ENCODE measurements at places on chromosomes 3 and 15.

- DNase-seq, result no peak
These were observed 244.5 kb upstream of the SUCLG2 start for GRCh38 chr3:67898916-67899315.

GRCh38 chr3:186643493-186643892, 3.3 kb downstream of the FETUB start:
- DNase-seq, result no peak

- no peak for DNase-seq
These were observed 10.6 kb downstream of the UBR1 start for GRCh38 chr15:43095243-43095642.

DNA sequence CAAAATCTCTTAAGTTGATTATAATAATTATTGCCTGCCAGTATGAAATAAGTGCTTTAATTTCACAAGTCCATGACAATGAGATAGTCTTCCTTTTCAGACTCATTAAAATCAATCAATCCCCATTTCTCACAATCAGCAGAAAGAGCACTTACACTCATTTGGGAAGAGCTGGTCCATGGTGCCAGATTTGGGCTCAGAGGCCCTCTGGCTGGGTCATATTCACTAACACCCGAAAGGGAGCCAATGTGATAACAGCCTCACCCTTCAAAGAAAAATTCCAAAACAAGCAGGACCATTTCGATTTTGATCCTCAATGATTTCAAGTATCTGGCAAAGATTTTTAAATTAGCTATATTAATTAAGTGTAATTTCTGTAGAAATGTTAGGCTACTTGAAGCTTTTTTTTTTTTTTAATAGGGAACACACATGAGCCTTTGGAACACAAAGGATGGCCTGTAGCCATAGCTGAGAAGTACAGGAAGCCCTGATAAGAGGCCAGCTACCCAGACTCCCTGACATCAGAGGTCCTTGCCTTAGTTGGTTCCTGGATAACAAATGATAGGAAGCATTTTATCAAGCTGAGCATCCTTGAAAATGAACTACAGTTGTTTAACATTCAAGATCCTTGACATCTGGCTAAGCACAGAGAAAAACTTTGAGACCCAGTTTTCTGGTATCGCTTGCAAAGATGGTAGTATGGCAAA, 17.1 kb downstream of the MCF2L2 start:
- no peak for DNase-seq

GRCh38 chr15:89660556-89660955, 5.3 kb upstream of the KIF7 start:
- DNase-seq, result no peak

DNA sequence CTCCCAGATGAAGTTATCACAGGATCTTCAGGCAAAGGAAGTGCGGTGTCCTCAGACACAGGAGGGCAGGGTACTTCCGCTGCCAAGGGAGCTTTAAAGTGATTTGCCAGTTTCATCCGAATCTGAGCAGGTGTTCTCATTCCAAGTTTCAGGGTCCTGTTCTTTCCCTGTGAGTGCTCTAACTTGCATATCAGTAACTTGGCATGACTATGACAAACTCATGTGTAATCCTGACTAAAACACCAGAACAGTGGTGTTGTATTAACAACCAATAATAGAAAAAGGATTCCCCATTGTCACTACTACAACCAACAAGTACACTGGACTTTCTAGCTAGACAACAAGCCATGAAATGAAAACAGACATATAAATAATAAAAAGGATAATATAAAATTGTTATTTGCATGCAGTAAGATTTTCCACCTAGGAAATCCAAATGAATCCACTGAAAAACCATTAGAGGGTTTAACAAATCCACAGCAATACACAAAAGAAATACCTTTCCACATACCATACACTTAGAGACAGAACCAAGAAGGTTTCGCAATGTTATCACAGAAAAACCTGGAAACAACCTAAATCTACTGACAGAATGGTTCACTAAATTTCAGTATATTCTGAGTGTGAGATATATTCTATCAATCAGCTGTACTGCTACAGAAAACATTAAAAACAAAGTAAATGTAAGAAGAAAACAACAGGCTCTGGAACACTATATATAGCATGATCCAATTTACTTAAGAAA, 40.9 kb upstream of the RPL35A start:
- no peak for DNase-seq

- no peak for DNase-seq
These were observed 762 bp downstream of the NCK1 start for GRCh38 chr3:136862617-136863322.

DNA sequence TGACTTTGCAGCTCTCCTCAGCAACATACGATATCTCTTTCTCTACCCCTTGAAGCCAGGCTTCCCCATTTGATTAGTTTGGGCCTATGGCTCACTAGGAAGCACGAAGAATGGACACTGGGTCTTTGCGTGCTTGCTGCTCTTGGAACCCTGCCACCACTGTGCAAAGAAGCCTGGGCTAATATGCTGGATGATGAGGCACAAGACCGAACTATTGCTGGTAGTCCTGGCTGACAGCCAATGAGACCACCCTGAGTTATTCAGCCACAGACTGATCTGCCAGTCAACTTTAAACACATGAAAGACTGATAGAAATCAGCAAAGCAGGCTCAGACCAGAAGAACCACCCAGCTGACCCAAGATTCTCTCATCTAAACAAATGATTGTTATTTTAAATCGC, 250.3 kb downstream of the CBLB start:
- no peak for DNase-seq

GRCh38 chr15:57148262-57148661, 228.0 kb upstream of the CGNL1 start:
- DNase-seq, result no peak

- DNase-seq, result no peak
These were observed 496.2 kb downstream of the FHIT start for GRCh38 chr3:60755094-60755493.

GRCh38 chr3:29922992-29923746, 642.3 kb downstream of the RBMS3 start:
- DNase-seq, result peak; percentile 23

GRCh38 chr3:166634091-166634746, 745.9 kb downstream of the ZBBX start:
- no peak for DNase-seq

GRCh38 chr3:9028134-9028533, 64.9 kb upstream of the RAD18 start:
- peak; percentile 20 for DNase-seq

- DNase-seq, result no peak
These were observed 14.3 kb downstream of the ANKRD28 start for GRCh38 chr3:15783361-15783969.
